ENCODE measurements at places on chromosomes 1 and 21. TPM values are rescaled to one million over a fixed set of nuclear protein-coding genes. Genes with fewer than 3 reads are reported as not detected.

Gene RXFP4
- total RNA-seq = not detected

GRCh38 chr1:28358716-28359115 lies 10.8 kb upstream of the PHACTR4 start:
- no peak for DNase-seq

GRCh38 chr1:14403961-14404645 lies 194.4 kb upstream of the KAZN start:
- no peak for DNase-seq

- peak; percentile 63 for DNase-seq
These were observed 6.5 kb upstream of the FGGY start for GRCh38 chr1:59290193-59290949.

GRCh38 chr1:154840269-154841176 lies 29.6 kb downstream of the KCNN3 start:
- no peak for DNase-seq

DNA sequence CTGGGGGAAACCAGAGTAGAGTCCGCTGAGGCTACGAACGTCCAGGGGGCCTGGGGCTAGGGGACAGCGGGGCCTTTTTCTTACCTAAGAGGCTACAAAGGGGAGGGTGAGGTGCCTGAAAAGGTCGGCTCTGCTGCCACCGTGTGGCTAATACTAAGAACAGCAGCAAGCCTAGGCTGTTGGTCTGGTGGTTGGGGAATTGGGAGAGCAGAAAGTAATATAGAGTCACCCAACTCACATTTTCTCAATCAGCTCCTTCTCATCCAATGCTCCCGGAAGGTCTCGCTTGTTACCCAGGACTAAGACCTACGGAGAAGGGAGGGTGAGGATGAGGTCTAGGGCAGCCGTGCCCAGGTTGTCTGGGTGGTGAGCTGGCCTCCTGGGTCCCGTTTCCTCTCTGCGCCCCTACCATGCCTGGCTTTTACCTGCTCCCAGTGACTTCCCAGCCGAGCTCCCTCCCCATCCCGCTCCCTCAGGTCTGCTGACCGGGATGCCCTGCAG lies 9.3 kb downstream of the ARL8A start:
- DNase-seq = peak; percentile 60

Gene NR5A2
- total RNA-seq = 1.4 TPM

Gene LYST
- 72.4 TPM for total RNA-seq

GRCh38 chr1:222455188-222455879 lies 92.6 kb downstream of the HHIPL2 start:
- DNase-seq = peak; percentile 79

DNA sequence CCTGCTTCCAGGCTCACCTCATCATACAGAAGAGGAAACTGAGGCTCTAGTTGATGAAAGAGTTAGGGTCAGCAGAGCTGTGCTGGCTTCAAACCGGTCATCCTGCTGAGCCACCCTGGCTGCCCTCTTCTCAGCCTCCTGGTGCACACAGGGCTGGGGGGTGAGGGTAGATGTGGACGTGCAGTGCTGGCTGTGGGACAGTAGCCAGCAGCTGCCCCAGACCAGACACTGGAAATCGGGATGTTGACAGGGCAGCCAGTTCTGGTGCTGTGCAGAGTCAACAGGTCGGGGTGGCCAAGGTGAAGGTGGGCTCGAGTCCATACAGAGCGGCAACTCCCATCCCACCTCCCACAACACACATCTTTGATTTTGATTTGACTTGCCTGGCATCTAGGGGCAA lies 1.5 kb upstream of the CLCNKA start:
- DNase-seq = no peak

DNA sequence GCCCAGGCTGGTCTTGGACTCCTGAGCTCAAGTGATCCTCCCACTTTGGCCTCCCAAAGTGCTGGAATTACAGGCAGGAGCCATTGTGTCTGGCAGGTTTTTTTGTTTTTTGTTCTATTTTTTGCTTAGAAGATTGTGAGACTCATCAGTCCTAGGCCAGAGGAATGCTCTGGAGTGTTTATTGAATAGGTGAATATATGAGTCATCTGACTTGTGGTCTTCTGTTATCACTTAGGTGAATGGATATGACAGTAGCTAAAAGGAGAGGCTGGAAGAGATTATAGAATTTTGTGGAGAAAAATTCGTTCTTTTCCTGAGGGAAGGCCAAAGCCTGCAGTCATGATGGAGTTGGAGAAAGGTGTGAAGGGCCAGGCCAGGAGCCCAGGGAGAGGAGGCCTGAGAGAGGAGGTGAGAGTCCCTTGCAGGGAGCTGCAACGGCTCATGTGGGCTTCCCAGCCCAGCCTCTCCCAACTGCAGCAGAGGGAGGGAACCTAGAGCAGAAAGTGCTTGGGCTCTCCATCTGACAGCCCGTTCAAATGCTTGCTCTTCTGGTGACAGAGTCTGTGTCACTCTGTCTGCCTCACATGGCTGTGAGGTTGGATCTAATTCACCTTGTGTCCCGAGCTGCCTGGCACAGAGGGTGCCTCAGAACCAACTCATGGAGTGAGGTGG lies 31.6 kb upstream of the ACOT11 start:
- no peak for DNase-seq

Gene BRINP3
- total RNA-seq = 2.1 TPM

Gene RHOU
- total RNA-seq = 22.9 TPM

DNA sequence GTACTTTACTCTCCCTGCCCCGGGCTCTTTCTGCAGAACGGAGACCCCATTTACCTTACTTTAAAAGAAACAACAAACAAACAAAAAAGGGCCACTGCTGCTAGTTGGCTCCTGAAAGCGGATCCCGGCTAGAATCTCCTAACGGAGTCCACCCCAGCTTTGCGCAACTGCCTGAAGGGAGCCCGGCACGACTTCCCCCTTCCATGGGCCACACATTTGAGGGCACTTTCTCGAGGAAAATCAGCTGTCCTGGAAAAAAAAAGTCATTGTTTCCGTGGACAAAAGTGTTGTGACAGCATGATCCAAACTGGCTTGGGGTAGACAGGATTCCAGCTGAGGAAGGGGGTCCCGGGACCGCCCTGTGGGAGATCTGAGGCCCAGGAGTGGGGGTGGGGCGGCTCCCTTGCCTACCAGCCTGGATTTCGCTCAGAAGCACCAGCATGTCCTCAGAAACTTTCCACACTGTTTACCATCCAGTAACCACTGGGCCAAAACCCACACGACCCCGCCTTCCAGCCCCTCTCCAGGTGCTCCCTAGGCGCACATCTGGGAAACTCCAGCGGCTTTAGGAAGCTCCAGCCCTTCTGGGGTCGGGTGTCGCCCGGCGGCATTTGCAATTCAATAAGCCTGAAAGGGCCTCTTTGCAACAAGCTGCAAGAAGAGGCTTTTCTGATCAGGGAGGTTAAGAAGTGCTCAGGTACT lies 4.8 kb downstream of the RIPK4 start:
- DNase-seq = peak; percentile 81

Gene SFN
- 47.5 TPM for total RNA-seq

GRCh38 chr1:118481126-118481525 lies 296.1 kb upstream of the SPAG17 start:
- DNase-seq = no peak

DNA sequence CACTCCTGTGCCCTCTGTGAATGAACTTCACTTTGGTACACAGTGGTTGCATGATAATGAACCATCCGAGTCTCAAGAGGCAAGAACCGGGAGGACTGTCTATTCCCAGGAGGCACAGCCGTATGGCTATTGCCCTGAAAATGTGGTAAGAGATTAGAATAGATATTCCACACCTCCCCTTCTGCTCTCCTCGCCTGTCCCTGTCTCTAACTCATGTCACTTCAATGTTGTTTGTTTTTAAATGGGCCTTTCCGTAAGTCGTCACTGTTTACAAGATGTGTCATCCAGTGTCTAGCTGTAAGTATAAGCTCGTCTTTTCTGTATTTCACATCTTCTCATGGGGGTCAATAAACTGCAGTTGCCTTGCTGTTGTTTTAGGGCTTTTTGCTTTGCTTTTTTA lies 122.2 kb downstream of the PATJ start:
- no peak for DNase-seq

GRCh38 chr1:2194898-2195673 lies 514 bp upstream of the FAAP20 start:
- DNase-seq = peak; percentile 93

Gene OR10X1
- not detected for total RNA-seq

DNA sequence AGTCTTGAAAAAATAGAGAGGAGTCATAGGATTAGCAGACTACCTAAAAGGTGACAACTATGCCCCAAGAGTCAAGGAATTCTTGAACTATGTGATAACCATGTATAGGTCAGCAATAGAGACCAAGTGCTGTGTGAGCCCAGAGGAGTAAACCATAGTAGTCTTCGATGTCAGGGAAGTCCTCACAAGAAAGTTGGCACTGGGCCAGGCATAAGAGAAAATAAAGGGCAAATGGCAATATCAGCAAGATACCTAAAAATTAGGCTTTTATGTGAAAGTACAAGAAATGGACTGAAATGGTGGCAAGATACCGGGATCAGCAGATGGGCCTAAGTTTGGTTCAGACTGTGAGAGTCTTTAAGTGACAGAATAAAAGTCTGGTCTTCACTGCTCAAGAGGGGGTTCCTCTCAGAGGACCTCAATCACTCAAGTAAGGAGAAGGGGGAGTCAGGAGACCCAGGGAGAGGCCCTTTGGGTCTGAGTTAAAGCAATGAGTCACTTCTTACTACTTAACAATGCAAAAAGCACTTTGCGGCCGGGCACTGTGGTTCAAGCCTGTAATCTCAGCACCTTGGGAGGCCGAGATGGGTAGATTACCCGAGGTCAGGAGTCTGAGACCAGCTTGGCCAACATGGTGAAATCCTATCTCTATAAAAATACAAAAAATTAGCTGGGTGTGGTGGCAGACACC lies 95.0 kb downstream of the TEX35 start:
- no peak for DNase-seq

Gene PTPRU
- 35.1 TPM for total RNA-seq

Gene LRRC7
- total RNA-seq = not detected

Gene PADI6
- total RNA-seq = not detected

GRCh38 chr1:204475656-204476432 lies 18.8 kb downstream of the PIK3C2B start:
- DNase-seq = no peak

All from lower lobe of right lung (tissue), 2 donors.